ENCODE measurements at places on chromosomes 1 and 21.

DNA sequence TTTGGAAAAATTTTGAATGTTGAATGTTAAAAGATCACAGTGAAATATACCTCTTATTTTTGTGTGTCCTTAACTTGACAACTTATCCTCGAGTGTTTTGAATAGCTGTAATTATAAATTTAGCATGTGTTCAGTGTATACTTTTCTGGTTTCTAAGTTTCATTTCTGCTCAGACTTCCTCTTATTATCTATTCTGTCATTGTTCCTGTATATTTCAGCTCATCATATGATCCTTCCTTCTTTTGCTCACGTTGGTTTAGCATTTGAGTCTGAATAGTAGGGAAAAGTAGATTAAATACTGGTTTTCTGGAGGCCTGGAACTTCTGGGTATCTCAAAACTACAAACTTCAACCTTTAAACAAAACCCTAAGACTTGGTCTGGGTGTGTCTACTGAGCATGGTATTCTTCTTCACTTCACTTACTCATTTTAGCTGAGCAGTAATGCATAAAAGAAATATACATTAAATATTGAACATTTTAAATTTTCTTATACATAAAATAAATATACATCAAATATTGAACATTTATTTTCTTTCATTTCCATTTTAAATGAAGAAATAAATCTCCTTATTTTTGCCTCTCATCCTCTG, 3.3 kb upstream of the ATP6V1G3 start:
- DNase-seq = no peak

DNA sequence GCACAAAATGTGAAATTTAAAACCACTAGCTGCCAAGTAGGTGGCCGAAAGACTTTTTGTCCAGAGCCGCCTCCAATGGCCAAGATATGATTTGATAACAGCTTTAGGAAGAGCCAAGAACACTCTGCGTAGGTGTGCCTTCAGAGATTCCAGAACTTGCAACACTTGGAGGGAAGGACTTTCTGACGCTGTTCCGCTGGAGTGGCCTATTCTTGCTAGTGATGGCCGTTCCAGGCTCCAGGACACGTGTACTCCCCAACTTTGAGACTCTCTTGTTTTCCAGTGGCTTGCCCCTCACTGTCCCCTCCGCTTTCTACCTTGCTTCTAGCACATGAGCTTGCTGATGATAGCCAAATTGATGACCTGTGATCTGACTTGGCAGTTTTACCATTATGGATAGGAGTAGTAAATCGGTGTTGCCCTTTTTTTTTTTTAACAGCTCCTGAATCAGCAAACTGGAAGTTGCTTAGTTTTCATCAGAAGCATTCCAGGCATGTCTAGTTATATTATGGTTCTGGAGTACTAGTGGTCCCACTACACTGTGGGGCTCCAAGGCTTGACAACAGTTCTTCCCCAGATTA, 1.0 kb downstream of the PRDX6 start:
- DNase-seq = peak; percentile 90

DNA sequence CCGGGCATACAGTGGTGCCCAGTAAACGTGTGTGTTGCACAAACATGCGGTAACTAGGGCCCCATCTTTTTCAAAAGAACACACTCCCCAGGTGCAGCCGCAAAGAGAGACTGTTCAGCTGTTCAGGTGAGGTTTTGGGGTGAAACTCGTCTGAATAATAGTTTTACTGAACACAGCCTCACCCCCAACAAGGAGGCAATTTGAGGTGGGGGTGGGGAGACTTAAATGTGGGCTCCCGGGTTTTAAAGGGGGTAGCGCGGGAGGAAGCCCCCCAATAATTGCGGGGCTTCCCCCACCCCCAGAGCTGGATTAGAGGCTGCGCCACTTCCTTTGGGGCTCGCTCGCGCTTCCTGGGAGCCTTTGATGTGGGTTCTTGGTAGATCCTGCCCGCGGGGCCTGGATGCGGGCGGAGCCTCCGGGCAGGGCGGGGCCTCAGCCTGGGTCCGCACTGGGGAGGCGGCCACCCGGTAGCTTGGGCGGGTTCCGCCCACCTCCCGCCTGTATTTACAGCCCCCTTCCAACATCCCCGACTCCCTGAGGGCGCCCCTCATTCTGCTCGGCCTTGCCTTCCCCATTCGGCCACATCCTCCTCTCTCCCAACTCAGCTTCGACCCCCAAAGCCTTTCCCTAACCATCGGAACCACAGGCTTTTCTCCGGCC, 6.4 kb upstream of the EPHA2 start:
- no peak for DNase-seq

GRCh38 chr1:193143285-193143684, 21.5 kb downstream of the CDC73 start:
- peak; percentile 51 for DNase-seq

DNA sequence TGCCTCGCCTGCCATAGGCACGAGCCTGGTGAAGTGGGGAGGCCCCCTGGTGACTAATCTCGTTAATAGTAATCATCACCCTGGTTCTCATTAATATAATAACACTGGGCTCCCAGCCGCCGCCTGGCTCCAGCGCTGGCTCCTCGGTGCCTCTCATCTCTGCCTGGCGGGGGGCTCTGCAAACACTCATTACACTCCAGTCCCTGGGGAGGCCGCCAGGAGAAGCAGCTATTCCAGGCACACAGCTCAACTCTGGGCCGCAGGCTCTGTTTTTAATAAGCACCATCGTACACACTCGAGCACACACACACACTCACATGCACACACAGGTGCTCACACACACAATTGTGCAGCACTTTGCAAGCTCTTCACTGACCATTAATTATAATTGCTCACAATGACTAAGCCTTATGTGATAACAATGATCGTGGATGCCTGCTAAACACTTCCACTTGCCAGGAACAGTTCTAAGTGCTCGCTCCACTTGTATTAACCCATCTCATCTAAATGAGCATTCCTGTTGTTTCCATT, 52.2 kb downstream of the SDC3 start:
- DNase-seq = peak; percentile 53

- DNase-seq = no peak
These were observed 585.8 kb downstream of the ADGRL2 start for GRCh38 chr1:82386365-82387011.

- peak; percentile 90 for DNase-seq
These were observed 10.3 kb upstream of the CADM3 start for GRCh38 chr1:159161001-159161718.

GRCh38 chr1:83520797-83521196, 478.1 kb downstream of the TTLL7 start:
- no peak for DNase-seq

GRCh38 chr1:17451731-17452130, 12.3 kb upstream of the RCC2 start:
- DNase-seq = no peak

- peak; percentile 76 for DNase-seq
These were observed 220.5 kb upstream of the B3GALT2 start for GRCh38 chr1:193406901-193407300.

GRCh38 chr1:214277704-214278635, 3.0 kb upstream of the SMYD2 start:
- no peak for DNase-seq

GRCh38 chr1:34065498-34065897, 99.5 kb downstream of the CSMD2 start:
- no peak for DNase-seq

DNA sequence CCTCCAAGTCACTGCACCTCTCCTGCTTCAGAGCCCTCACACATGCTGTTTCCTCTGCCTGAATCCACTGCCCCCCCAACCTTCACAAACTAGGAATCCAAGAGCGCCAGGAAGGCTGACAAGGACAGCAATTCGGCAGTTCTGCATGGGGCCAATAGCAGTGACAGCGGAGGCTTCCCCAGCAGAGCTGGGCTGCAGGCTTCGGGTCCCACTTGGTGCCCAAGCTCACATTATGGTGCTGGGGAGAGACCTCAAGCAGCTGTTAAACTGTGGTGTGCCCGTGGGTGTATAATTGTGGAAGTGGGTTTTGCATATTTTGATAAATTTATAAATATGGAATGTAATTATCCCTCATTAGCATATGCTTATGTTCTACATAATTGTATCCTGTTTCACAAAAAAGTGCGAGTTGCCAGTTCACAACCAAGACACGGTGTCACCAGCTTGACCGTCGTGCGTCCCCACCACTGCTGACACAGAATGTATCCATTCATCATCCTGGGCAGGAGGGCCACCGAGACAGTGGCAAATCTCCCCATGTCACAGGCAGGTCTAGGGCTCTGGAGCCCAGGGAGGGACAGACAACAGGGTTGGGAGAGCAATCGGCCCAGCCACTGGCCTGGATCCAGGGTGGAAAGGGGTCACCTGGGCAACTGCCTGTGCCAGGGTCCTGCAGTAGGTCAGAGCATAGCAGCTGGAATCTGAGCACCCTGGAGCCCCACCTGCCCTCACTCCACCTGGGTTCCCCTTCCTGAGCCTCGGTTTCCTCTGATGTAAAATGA, 81.6 kb downstream of the MATN1 start:
- DNase-seq = no peak

GRCh38 chr21:31354604-31355443, 10.8 kb upstream of the TIAM1 start:
- peak; percentile 98 for DNase-seq

GRCh38 chr1:153563991-153564390, 1.7 kb downstream of the S100A2 start:
- no peak for DNase-seq

DNA sequence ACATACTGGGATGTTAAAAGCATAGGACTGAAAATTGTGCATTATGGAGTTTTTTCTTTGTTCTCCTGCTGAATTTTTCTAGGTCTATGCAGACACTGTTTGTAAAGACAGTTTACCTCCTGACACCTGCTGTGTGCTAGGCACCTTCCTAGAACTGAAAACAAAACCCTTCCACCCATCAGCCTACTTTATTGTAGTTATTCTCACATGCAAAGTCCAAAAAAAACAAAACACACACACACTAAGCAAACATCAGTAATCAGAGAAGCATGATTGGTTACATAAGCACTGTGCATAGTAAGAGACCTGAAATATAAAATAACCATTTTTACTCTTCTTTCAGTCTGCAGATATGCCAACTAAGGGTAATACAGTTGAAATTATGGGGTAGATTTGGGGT, 195.1 kb downstream of the CRB1 start:
- DNase-seq = no peak

DNA sequence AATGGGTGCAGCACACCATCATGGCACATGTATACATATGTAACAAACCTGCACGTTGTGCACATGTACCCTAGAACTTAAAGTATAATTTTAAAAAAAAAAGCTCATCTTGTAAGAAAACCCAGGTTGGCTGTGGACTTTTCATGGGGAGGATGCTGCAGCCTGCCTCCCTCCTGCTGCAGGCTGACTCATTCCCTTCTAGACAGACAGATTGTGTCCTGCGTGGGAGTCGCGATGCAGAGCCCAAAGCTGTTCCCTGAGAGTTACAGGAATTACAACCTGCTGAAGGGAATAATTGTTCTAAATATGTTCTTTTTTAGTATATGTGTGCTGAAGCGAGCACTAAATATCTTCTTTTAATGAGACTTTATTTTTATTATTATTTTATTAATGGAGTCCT, 93.2 kb downstream of the TBX19 start:
- DNase-seq = no peak

DNA sequence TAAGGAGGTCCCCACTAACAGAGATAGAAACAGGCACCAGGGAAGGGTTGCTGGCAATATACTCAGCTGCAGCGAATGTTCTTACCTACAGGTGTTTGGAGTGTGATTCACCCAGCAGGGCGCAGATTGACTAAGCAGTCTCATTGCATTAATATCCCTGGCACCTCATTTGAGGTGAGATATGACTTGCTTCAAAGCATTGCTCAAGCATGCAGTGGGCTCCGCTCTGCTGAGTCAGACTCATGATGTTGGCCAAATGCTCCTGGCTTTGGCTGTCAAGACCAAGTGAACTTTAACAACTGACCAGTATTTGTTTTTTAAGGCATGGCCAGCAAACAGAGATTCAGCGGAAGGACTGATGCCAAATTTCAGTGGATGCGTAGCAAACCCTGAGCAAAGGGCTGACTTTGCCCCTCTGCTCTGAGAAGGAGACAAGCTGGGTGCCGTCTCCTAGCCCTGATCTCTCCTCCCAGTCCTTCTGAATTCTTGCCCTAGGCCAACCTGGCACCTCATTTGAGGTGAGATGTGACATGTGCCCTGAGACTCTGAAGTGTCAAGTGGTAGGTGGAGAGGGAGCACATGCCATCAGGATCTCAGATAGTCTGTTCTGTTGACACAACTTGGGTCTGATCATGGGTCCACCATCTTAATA, 187.1 kb upstream of the COA6 start:
- DNase-seq = peak; percentile 98

DNA sequence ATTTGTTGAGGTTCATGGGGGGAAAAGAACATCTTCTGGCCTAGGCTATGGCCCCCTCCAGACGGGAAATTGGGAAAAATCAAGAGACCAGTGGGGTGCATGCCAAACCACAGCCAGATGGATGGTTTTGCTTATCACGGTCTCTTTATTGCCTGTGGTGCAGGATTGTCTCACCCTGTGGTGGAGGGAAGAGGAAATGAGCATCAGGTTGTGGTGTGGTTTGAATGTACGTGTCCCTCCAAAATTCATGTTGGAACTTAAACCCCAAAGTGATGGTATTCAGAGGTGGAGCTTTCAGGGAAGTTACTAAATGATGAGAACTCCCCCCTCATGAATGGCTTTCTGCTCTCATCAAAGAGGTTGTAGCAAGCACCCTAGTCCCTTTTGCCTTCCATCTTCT, 525.7 kb downstream of the NPHP4 start:
- DNase-seq = no peak

DNA sequence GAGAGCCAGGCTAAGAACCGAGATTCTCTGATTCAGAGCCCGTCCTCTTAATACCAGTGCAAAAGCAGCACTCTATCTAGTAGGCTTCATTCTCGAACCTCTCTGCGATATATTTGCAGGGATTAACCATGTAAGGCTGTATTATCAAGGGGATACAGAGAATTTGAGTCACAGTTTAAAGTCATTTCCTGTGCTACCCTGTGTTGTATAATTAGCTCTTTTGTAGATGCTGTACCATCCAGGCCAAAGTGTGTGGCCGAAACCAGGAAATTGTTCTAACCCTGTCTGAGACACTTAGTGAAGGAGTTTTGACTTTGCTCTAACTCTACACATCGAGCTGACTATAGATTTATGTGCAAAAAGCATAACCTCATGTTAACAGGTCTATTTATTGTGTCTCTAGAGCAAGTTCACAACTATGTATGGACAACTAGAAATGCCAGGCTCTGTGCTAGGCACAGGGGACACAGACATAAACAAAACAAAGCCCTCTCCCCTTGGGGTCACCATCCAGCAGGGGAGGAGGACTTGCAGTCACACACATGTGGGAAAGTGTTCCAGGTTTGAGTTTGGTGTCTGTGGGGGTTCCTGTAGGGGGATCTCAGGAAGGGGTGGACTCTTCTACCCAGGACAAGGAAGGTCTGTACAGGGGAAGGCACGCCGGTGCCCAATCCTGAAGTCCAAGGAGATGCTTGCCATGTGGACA, 182.2 kb downstream of the DHRS3 start:
- no peak for DNase-seq

Measured in fibroblast of lung (primary cell).